HCT116 (cell line): ENCODE measurements at places on chromosomes 1 and 21. TPM values are rescaled to one million over a fixed set of nuclear protein-coding genes. Genes with fewer than 3 reads are reported as not detected.

CLEC20A gene
- total RNA-seq: not detected

FAM3B gene
- total RNA-seq: not detected

SPOCD1 gene
- 5.0 TPM for total RNA-seq

KCNJ15 gene
- not detected for total RNA-seq

TRPM2 gene
- total RNA-seq: 28.1 TPM

ZNF697 gene
- total RNA-seq: 5.9 TPM

UTS2 gene
- 3.0 TPM for total RNA-seq

GUCA2A gene
- total RNA-seq: not detected

ALPL gene
- total RNA-seq: 0.61 TPM

HTR6 gene
- 0.57 TPM for total RNA-seq

ESPN gene
- 114 TPM for total RNA-seq

RGS16 gene
- total RNA-seq: 6.5 TPM

PIK3R3 gene
- 1.6 TPM for total RNA-seq

PTGER3 gene
- 0.05 TPM for total RNA-seq

KCNQ4 gene
- 4.1 TPM for total RNA-seq

KIAA0319L gene
- 35.6 TPM for total RNA-seq

FRRS1 gene
- total RNA-seq: 19.8 TPM

HJV gene
- not detected for total RNA-seq

SLAMF6 gene
- not detected for total RNA-seq

HECTD3 gene
- total RNA-seq: 25.5 TPM

OR2L13 gene
- not detected for total RNA-seq

UBXN10 gene
- total RNA-seq: not detected

KRTAP21-2 gene
- total RNA-seq: not detected

KRTAP19-3 gene
- total RNA-seq: not detected

RCSD1 gene
- total RNA-seq: 0.15 TPM

ATP13A2 gene
- 60.5 TPM for total RNA-seq

LCE1A gene
- not detected for total RNA-seq

NR1I3 gene
- total RNA-seq: not detected

SRP9 gene
- 220 TPM for total RNA-seq

TMEM52 gene
- 27.5 TPM for total RNA-seq

DMBX1 gene
- total RNA-seq: 4.3 TPM

TIE1 gene
- not detected for total RNA-seq

SPRR2B gene
- not detected for total RNA-seq

ANXA9 gene
- 2.7 TPM for total RNA-seq

LRRC39 gene
- 0.54 TPM for total RNA-seq

WNT9A gene
- total RNA-seq: 5.6 TPM

LCE6A gene
- not detected for total RNA-seq

WNT3A gene
- total RNA-seq: 3.7 TPM

GBP7 gene
- not detected for total RNA-seq

OPTC gene
- not detected for total RNA-seq

OR2G6 gene
- total RNA-seq: not detected

OR2L2 gene
- not detected for total RNA-seq

C2CD2 gene
- 22.0 TPM for total RNA-seq
